ENCODE measurements at places on chromosomes 13 and 19.

GRCh38 chr19:52991484-52991883 is 22.2 kb upstream of the ERVV-1 start:
- no peak for DNase-seq

DNA sequence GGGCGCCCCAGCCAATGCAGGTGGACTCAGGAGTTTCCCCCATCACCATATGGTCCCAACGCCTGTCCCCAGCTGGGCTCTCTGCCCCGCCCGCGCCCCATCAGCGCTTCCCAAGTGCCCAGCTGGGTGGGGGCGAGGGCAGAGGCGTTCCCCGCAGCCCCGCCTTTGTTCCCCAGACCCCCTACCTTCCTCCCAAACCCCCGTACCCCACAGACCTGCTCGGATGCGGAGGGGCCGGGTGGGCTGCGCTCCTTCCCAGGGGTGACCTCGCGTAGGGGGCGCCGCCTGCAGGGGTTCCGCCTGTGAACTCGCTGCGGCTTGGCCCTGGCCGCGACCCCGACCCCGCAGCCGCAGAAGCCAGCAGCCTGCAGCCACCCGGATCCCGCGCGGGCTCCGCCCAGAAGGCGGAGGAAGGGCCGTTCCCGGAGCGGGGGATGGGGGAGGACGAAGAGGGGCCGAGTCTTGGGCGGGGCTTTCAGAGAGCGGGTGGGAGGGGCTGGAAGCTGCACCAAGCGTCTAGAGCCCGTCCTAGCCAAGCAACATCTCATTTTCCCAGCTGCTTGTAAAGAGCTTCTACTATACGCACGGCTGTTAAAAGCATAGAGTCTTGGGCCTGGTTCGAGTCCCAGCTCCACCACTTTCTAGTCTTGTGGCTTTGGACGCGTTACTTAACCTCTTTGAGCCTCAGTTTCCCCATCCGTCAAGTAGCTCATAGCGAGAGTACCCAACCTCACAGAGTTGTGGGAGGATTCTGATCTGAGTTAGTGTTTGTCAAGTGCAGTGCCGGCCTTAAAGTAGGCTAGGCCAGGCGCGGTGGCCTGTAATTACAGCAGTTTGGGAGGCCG is at the start of gene RAB3D:
RAB3D (minus strand) TSS at position 404 of the 845 bp plus-strand sequence. CDS start 2,258 bp downstream, outside the sequence.
- DNase-seq, result peak; percentile 47

- no peak for DNase-seq
Measured at GRCh38 chr13:94346261-94347019, 133.0 kb downstream of the DCT start.

- no peak for DNase-seq
Measured at GRCh38 chr19:9945319-9945966, 9.1 kb upstream of the OLFM2 start.

GRCh38 chr19:51417810-51418157 is 342 bp upstream of the SIGLEC10 start:
- DNase-seq, result no peak

GRCh38 chr13:42189061-42189460 is 82.9 kb upstream of the AKAP11 start:
- DNase-seq, result no peak

- DNase-seq, result no peak
Measured at GRCh38 chr19:6071875-6072274, 38.4 kb downstream of the RFX2 start.

GRCh38 chr13:27304611-27305010 is 34.0 kb downstream of the RASL11A start:
- DNase-seq, result no peak

DNA sequence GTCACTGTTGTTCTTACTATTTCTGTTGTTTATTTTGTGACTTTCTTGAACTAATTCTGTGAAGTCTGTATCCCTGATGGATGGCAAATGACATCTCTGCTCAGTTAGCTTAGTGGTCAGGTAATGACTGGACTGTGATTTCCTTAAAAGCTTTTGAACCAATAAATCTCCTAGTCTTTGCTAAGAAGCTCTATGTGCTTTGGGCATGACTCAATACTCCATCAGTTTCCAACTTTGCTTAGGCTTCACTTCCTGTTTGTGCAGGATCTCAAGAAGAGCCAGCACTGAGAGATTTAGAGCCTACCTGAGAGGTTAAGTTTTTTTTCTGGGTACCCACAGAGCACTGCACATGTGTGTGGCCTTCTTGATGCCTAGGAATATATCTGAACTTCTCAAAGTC is 329.7 kb upstream of the HTR2A start:
- no peak for DNase-seq

DNA sequence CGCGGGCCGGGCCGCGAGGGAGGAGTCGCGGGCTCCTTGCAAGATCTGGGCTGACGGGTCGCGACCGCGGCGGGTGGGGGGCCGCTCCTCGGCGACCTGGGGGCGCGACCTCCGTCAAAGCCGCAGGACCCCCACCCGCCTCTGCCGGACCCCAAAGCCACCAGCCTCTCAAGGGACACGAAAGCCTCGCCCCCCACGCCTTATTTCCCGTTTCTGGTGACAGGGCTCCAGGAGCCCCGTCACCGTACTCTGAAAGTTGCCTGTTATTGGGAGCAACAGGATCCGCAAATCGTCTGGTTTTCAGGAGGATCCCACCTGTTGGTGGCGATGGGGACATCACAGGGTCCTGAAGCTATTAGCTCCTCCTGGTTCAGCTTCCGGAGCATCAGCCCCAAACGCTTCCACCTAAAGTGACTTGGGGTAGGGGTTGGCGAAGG is 530 bp downstream of the MAU2 start:
- DNase-seq, result no peak

GRCh38 chr19:11261971-11262839 is at the start of gene DOCK6:
Gene DOCK6 (minus strand): TSS chr19:11262524. CDS start chr19:11262440, 84 bp downstream.
- DNase-seq, result no peak

GRCh38 chr19:58553799-58554493 is 959 bp downstream of the CHMP2A start:
- DNase-seq, result no peak

- no peak for DNase-seq
Measured at GRCh38 chr13:30364133-30364532, 56.8 kb upstream of the KATNAL1 start.

DNA sequence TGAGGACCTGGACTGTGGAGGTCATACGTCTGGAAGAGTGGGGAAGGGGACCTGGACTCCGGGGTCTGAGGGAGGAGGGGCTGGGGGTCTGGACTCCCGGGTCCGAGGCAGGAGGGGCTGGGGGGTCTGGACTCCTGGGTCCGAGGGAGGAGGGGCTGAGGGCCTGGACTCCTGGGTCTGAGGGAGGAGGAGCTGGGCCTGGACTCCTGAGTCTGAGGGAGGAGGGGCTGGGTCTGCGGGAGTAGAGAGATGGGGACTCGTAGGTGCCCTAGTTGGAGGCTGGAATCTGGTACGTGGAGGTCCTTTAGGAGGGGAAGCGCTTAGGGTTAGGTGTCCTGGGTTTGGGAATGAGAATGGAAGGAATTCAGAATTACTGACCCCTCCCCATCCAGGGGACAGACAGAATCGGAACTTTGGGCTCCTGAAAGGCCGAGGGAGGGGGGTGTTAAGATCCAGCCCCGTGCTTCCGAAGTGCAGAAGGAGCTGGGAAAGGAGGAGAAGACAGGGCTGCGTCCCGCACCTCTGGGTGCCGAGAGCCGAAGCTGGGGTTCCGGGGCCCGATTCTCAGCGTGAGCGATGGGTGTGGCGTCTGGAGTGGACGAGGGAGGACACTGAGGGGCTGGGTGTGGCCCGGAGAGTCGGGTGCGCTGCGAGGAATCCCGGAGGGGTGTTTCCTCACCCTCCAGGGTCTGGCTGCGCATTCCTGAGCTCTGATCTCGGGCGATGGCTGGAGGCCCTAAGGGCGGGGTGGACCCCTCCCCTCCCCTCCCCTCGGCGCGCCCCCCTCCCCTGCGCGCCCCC is 608 bp downstream of the MYADM start:
- no peak for DNase-seq

- no peak for DNase-seq
Measured at GRCh38 chr19:28880735-28881401, 332.1 kb downstream of the UQCRFS1 start.

GRCh38 chr19:19554074-19555023 is 16.3 kb downstream of the CILP2 start:
- DNase-seq, result peak; percentile 35

DNA sequence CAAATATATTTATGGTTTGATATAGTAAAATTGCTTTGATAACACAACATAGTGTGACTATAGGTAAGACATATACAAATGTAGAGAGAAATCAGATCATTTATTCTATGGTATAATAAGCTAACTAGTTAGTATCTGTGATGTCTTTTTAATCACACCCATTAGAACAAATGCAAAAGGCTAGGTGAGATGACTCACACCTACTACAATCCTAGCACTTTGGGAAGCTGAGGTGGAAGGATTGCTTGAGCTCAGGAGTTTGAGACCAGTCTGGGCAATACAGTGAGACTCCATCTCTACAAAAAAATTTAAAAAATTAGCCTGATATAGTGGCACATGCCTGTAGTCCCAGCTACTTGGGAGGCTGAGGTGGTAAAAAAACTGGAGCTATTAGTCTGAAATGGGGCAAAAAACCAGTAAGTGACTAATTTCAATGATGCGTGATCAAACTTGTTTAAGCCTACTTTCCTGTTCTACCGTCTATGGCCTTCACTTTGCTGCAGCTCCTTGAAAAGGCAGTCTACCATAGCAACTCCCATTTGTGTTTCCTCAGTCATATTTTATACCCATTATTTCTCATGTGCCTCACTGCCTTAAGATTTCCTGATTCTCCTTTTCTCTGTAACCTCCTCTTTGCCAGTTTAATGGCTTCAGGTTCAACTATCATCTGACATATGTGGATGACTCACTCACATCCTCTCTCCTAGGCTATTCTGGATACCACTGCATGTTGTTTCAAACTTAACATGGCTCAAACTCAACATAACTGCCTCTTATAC is 12.5 kb downstream of the ALG5 start:
- no peak for DNase-seq

DNA sequence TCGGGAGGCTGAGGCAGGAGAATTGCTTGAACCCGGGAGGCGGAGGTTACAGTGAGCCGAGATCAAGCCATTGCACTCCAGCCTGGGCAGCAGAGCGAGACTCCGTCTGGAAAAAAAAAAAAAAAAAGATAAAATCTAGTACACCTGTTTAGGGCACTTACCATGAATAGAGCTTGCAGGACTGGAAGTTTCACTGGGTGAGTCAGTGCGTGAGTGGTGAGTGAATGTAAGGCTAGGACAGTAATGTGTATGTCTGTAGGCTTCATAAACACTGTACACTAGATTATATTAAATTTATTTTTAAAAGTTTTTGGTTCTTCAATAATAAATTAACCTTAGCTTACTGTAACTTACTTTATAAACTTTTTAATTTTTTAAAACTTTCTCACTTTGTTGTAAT is 22.9 kb downstream of the PPP5C start:
- no peak for DNase-seq

GRCh38 chr13:100876044-100876403 is 201.4 kb upstream of the TMTC4 start:
- no peak for DNase-seq

- no peak for DNase-seq
Measured at GRCh38 chr19:6531956-6532243, 1.1 kb downstream of the TNFSF9 start.

GRCh38 chr13:32650705-32651311 is 64.6 kb downstream of the PDS5B start:
- DNase-seq, result peak; percentile 20

GRCh38 chr13:85363504-85363903 is 435.7 kb downstream of the SLITRK6 start:
- DNase-seq, result no peak

DNA sequence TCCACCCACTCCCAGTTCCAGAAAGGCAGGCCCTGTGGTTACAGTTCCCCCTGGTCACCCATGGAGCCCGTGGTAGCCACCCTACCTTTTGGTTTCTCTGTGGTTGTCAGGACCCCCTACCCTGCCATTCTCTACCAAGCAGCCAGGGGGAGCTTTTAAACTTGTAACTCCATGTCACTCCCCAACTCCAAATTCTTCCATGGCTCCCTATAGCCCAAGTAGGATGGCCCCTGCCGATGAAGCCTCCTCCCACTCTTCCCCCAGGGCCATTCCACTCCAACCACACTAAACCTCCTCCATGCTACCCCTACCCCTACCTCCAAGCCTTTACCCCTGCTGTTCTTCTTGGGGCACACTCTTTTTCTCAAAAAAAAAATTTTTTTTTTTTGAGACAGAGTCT is 2.2 kb downstream of the S1PR2 start:
- no peak for DNase-seq

DNA sequence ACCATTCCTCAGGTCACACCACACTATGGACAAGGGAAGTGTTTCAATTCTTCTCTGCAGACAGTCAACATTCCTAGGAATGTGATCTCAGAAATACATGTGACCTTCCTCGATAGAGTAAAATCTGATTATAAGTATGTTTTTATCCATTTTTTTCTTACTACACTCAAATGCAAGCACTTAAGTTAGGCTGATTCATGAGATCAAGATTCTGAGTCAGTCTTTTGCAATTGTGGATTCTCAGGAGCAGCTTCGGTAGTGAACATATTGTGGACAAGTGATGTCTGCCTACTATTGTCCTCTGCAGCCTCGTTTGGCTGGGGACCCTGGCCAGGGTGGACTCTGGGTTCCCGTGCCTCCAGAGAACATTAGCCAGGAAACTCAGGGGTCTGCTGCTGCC is 3.2 kb downstream of the SERPINE3 start:
- DNase-seq, result no peak

Measured in stimulated activated CD8-positive, alpha-beta memory T cell treated with anti-CD3 and anti-CD28 coated beads, Interleukin-2, amount 100 ng/mL, for 1 hour (primary cell).